ENCODE measurements at places on chromosomes 12 and 14.

- DNase-seq = no peak
Observed at GRCh38 chr14:105076805-105077648, 11.8 kb upstream of the GPR132 start.

DNA sequence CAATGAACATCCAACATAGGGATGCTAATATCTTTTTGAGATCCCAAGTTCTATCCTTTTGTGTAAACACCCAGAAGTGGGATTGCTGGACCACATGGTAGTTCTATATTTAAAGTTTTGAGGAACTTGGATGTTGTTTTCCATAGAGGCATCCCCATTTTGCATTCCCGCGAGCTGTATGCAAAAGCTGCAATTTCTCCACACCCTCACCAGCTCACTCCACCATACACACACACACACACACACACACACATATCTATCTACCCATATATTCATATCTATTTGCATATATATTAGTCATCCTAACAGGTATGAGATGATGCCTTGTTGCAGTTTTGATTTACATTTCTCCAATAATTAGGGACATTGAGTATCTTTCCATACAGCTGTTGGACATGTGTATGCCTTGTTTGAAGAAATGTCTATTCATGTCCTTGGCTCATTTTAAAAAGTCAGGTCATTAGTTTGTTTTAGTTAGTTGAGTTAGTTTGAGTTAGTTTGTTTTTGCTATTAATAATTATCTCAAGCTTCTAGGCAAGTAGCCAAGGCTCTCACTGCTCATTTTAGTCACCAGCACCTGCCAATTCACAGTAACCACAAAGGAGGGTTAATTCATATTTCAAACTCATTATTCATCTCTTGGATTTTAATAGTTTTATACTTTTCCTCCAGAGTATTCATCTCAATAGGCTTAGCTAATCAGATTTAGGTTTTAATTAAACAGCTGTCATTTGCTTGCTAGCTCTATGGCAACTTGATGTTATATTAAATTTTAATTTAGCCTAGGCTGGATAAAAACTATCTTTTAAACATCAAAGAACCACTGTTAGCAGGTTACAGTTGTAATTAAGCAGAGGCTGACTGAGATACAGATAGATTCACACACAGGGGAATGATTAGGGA is 1435.9 kb upstream of the TMEM132C start:
- DNase-seq = no peak

- no peak for DNase-seq
Observed at GRCh38 chr14:97306760-97307246, 509.6 kb downstream of the VRK1 start.

DNA sequence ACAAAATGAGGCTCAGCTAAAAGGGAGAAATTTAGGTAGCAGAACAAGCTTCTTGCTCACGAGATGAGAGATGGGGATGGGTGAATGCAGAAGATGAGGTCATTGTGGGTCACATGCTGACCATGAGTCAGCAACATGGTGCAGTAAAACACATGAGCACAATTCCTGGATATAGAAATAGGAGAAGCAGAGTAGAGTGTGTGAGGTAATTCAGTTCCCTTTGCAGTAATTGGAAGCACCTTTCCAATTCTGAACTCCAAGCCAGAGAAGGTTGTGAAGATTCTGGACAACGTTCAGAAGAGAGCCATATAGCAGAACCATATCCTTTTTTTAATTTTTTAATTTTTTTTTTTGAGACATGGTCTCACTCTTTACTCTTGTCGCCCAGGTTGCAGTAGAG is 62.0 kb upstream of the LMNTD1 start:
- no peak for DNase-seq

GRCh38 chr12:132601171-132601883 is 9.1 kb downstream of the LRCOL1 start:
- no peak for DNase-seq

DNA sequence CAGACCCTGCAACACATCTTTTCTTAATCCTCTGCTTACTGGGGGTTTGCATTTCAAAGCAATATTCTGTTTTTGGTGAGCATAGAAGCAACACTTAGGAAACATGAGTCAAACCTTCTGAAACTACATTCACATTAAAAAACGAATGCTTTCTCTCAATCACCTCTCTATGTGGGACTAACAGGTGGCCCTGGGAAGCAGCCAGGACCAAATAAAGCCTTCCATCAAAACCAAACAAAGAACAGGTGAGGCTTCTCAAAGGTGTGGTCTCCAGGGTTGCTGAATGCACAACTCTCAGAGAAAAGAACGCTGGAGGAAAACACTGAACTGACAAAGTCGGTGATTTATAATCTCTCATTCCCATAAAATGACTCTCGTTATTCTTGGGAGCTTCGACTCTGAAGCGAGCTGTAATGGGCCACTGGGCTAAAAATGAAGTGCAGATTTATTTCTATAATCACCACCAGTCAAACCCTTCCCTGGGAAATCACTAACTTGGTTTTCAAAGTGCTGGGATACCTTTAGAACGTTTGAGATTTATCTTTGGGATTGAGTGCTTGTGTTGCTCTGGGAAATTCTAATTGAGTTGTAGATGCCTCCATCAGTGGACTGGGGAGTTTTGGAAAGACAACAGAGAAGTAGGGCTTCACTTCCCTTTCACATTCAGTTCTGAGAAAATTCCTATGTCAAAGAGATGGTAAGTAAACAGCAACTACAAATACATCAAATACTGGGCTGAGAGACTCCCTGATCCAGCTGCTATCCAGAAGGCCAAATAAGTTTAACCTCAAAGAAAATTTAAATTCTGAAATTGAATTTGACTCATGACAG is 262.0 kb upstream of the TMPO start:
- DNase-seq = no peak

- no peak for DNase-seq
Observed at GRCh38 chr14:95741781-95742180, 27.9 kb upstream of the TCL1A start.

DNA sequence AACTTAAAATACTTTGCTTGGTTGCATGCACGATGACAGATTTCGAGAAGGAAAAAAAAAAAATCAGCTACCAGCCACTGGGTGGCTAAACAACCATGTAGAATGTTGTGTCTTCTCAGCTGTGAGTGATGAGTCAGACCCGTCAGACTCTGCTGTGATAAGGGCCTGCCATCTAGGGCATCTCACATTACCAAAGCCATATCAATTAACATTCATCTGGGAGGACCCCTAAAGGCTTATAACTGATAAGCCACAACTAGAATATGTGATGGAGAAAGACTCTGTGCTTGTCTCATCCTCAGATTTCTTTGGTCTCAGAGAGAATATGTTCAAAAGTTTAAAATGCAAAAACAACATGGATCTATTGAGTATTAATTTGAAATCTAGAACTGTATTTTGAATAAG is 111.5 kb downstream of the PAX9 start:
- peak; percentile 44 for DNase-seq

DNA sequence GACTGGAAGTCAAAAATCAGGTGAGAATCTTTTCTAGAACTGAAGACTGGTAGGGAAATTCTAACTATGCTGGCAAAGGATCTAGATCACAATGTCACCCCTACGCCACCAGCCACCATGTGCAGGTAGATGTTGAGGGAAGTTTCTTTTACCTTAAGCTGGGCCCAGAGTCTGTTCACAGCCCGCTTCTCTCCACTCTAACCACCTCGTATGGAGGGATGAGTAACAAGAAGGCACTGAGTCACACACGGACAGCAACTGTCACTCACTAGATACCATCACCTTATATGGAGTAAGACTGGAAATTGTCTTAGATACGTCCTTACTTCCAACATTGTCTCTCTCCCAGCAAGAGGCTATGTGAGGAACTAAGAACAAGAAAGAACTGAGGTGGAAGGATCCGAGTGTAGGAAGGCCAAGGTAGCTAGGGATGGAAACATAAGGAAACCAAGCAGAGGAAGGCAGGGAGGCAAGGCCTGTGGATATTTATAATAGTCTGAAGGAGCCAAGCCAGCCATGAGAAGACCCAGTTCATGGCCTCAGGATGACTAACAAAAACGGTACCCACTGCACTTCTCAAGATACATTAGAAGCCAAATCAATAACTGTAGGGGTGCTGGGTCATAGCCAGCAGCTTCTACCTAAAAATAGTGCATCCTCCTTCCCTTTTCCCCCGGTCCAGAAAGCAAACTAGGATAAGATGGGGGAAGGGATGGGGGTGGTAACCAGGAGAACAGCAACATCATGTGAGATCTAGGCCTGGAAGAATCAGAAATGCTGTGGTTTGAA is 15.5 kb downstream of the REM2 start:
- DNase-seq = peak; percentile 69

GRCh38 chr14:65173973-65174693 is 71.8 kb upstream of the MAX start:
- no peak for DNase-seq

DNA sequence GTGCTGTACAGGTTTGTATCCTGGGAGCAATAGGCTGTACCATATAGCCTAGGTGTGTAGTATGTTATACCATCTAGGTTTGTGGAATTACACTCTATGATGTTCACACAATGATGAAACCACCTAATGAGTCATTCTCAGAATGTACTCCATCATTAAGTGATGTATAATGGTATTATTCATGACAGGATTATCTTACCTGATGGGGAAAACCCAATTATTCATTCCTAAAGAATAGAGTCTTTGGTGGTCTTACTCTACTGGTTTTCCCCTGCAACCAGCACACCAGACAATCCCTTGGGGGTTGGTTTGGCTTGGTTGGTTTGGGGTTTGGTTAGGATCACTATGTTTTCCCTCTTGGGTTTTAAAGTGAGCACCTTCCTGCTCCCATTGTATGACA is 12.6 kb upstream of the OR10P1 start:
- no peak for DNase-seq

GRCh38 chr12:120734210-120734609 is 8.6 kb downstream of the ACADS start:
- no peak for DNase-seq

DNA sequence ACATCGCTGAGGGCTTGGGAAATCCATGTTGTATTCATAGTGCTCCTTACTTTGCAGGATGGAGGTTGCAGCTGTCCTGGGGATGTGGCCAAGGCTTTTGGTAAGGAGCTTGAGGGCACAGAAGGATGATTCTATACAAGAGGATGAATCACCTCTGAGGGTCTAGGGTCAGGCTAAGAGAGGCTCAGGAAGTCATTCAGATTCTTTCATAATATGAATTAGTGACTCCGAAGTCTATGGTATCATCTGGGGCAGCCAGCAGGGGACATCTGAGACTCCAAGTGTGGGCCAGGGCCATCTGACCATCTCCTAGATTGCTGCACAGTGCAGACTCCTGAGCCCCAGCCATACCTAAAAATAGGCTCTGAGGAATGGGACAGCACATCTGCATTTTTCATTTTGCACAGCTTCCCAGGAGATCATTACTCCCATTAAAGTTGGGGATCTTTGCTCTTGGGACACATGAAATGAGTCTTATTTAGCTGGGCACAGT is 4.8 kb downstream of the GMPR2 start:
- no peak for DNase-seq

DNA sequence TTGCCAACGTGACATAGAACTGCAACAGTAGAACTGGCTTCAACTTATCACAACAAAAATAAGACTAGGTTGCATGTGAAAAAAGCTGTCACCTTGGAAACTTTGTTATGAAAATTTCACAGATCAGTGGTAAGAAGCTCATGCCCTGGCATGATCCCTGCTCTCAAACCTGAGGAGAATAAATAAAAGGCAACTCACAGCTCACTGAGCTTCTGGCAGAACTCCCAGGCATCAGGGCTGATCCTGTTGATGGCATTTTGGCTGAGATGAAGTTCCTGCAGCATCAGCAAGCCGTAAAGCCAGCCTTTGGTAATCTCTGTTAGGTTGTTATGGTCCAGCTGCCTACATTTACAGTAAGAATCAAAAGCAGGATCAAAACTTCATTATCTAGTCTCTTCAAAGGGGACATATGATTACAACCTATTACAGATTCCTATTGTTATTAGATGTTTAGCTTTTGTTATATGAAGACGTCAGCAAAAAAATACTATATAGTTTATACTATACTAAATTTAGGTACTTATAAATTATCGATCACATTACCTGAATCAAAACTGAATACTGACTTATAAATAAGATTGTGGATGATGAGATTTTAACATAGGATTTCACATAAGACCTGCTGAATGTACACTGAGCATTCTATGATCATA is 32.0 kb downstream of the LRIG3 start:
- DNase-seq = no peak

- peak; percentile 4 for DNase-seq
Observed at GRCh38 chr14:89618330-89618708, 201.3 kb upstream of the FOXN3 start.

GRCh38 chr14:26597589-26598080 is at the start of gene NOVA1:
TSS of gene NOVA1 (minus strand) at chr14:26598033. CDS start at chr14:26597436, 597 bp downstream.
- DNase-seq = no peak

DNA sequence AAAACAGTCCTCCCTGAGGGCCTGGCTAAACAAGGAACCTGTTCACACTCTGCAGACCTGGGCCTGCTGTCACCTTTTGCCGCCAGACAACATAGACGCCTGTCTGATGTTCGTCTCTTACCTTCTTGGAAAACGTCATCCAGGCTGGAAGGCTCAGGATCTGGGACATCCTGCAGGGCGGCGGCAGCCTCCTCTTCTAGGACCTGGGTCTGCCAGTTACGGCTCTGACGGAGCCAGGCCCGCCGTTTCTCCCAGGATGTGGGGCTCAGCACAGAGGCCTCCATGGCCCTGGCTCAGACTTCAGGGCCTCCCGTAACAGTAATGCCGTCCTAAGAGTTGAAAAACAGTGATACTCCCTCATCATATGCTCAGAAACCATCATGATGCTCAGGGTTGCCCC is 10.3 kb downstream of the TESPA1 start:
- DNase-seq = no peak

DNA sequence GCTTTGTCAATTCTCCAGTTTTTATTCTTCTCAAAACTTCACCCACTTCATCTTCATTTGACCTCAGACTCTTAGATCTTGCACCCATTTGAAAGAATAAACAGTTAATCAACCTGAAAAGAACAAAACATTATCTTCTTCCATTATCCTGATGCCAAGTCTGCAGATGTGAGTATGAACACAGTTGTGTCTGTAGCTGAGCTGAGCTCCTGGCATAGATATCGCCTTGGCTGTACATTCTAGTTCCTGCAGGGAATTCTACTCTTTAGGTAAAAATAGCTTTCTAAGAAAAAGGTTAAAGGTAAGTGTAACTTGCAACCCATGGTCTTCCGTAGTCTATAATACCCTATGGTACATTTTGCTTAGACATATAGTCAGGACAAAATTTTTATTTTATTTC is 169.7 kb downstream of the KCNA5 start:
- no peak for DNase-seq

GRCh38 chr12:115451780-115452736 is 768.1 kb upstream of the TBX3 start:
- DNase-seq = no peak

- no peak for DNase-seq
Observed at GRCh38 chr14:102138535-102138934, 1.2 kb upstream of the WDR20 start.

GRCh38 chr12:103456006-103456405 is 39.8 kb downstream of the C12orf42 start:
- DNase-seq = no peak

GRCh38 chr12:45431126-45431525 is 215.2 kb downstream of the ANO6 start:
- no peak for DNase-seq

GRCh38 chr12:41904041-41904440 is 240.6 kb downstream of the GXYLT1 start:
- DNase-seq = no peak

GRCh38 chr12:124082012-124082411 is 109.0 kb downstream of the ZNF664 start:
- no peak for DNase-seq

- no peak for DNase-seq
Observed at GRCh38 chr12:23561364-23562345, 387.8 kb downstream of the SOX5 start.

GRCh38 chr14:68376067-68376779 is 416.6 kb downstream of the ZFP36L1 start:
- DNase-seq = no peak

GRCh38 chr12:28708918-28709371 is 440.1 kb upstream of the FAR2 start:
- no peak for DNase-seq

Data from hematopoietic multipotent progenitor cell treated with erythropoietin and hydrocortisone succinate and interleukin-3 and kit ligand, for 15 days (in vitro differentiated cells).